Stimulated activated CD8-positive, alpha-beta memory T cell treated with anti-CD3 and anti-CD28 coated beads, Interleukin-15, amount 100 ng/mL, for 48 hours (primary cell): ENCODE measurements at places on chromosomes 13 and 19.

- no peak for DNase-seq
These were observed 7.6 kb downstream of the PIK3R2 start for GRCh38 chr19:18160493-18160970.

DNA sequence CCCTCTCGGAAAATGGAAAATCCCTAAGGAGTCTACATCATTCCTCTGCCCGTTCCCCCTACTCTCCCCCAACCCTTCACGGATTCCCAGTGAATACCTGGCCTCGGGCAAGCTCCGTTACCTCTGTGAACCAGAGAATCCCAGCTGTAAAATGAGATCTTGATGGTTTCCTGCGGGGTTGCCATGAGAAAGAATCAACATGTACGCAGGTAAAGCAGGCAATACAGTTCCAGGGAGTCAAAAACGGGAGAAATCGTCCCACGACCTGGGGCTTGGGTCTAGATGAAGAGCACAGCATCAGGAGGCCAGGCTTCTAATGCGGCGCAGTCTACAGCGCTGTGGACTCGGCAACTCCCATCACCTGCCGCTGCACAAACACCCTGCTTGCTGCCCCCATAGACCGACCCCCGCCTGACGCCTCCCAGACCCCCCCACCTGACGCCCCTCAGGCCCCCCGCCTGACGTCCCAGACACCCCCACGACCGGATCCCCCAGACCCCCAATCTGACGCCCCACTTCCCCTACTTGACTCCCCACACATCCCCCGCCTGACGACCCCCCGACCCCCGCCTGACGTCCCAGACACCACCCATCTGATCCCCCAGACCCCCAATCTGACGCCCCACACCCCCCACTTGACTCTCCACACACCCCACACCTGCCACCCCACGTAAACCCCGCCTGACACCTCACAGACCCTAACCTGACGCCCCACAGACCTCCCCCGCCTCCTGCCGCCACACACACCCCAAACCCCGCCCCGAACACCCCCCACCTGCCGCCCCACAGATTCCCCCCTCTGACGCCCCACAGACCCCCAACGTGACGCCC lies 680 bp downstream of the LIG4 start:
- DNase-seq = no peak

- DNase-seq = no peak
These were observed 61.5 kb upstream of the TSC22D1 start for GRCh38 chr13:44637581-44637980.

GRCh38 chr19:56927791-56928207 lies 87.3 kb upstream of the PEG3 start:
- DNase-seq = no peak
